ENCODE measurements at places on chromosomes 16 and 17.
A peak's percentile ranks its signal among the peaks of the same experiment; 100 is the strongest.

- no peak for DNase-seq
These were observed 423.3 kb upstream of the MAF start for GRCh38 chr16:80023865-80024264.

DNA sequence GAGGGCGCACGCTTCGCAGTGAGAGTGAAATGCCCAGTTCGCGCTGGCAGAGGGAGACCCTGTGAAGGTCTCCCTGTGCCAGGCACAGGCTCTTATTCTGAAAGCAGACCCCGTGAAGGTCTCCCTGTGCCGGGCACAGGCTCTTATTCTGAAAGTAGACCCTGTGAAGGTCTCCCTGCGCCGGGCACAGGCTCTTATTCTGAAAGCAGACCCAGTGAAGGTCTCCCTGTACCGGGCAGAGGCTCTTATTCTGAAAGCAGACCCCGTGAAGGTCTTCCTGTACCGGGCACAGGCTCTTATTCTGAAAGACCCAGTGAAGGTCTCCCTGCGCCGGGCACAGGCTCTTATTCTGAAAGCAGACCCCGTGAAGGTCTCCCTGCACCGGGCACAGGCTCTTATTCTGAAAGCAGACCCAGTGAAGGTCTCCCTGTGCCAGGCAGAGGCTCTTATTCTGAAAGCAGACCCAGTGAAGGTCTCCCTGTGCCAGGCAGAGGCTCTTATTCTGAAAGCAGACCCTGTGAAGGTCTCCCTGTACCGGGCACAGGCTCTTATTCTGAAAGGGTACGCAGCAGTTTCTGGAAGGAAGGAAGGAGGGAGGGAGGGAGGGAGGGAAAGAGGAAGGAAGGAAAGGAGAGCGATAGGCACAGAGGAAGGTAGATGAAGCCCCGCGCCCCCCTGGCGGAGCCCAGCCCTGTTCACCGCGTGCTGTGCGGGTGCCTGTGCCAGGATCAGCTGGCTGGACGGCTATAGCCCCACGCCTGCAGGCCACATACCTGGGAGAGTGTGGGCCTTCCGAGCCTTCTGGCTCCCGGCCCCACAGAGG lies 55.3 kb downstream of the WDR45B start:
- DNase-seq, result peak; percentile 82

DNA sequence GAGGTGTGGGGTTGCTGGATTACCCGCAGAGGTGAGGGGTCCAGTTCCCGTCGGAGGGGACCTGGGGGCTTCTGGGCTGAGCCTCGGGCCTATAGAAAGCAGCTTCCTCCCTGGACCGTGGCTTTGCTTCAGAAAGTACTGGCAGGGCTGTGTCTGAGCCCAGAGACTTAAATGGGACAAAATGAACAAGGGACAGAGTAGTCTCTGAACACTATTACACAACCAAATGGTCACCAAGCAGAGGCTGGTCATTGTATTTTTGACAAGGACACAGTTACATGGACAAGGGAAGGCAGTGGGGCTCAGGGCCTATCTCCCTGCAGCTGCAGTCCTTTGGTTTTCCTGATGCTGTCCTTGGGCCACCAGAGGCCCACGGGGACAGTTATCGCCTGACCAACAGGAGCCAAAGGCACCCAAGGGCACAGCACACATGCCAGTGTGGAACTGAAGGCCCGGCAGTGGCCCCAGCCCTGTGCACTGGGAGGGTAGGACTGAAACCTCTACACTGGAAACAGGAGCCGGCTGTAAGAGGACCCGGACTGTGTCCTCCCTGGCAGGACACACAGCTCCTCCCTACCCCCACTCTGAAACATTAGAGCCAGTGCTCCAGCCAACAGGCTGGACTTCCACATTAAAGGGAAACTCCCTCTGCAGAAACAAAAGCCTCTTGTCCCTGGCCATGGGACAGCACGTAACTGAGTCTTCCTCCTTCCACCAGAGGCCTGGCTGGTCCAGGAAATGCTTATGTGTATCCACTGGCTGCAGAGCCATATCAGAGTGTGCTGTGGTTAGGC lies 26.0 kb upstream of the ERN1 start:
- peak; percentile 55 for DNase-seq

DNA sequence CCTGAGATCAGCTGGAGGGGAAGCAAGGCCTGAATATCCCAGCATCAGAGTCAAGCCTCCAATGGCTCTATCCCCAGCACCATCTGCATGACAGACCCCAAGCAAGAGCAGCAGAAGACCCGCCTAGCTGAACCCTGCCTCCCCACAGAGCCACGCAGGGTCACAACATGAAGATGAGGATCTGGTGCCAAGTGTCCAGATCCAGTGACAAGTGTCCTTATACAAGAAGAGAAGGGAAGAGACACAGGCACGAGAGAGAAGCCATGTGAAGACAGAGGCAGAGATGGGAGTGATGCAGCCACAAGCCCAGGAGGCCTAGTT lies 28.9 kb downstream of the TNFRSF13B start:
- no peak for DNase-seq

DNA sequence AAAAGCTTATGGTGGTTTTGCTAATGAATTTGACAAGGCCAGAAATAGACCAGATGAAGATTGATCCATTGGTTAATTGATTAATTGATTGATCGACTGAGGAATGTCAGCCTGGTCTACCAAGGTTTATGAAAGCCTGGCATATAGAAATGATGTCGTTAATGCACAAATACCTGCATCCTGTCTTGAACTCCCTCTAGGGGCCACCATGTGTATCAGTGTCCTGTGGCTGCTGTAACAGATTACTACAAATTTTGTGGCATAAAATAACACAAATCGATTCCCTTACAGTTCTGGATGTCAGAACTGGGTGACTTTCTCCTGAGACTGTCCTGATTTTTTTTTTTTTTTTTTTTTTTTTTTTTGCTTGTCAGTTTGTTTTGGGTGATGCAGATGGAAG lies 553.2 kb downstream of the MAF start:
- no peak for DNase-seq

- DNase-seq, result no peak
These were observed 26.8 kb upstream of the SLC5A10 start for GRCh38 chr17:18925187-18925586.

- DNase-seq, result no peak
These were observed 126.8 kb downstream of the CACNG3 start for GRCh38 chr16:24382762-24383407.

GRCh38 chr16:83233153-83233552 lies 574.6 kb upstream of the HSBP1 start:
- DNase-seq, result no peak

- no peak for DNase-seq
These were observed 19.2 kb downstream of the AQP8 start for GRCh38 chr16:25235991-25236390.

GRCh38 chr16:66574531-66574930 lies 4.7 kb upstream of the CMTM2 start:
- DNase-seq, result no peak

GRCh38 chr17:7922845-7923628 lies 6.6 kb downstream of the KCNAB3 start:
- DNase-seq, result peak; percentile 89

GRCh38 chr17:39765175-39765574 lies 27.4 kb downstream of the GRB7 start:
- no peak for DNase-seq

GRCh38 chr16:66260522-66261254 lies 105.8 kb upstream of the CDH5 start:
- DNase-seq, result no peak

- DNase-seq, result no peak
These were observed 70.4 kb downstream of the METRNL start for GRCh38 chr17:83149761-83150251.

DNA sequence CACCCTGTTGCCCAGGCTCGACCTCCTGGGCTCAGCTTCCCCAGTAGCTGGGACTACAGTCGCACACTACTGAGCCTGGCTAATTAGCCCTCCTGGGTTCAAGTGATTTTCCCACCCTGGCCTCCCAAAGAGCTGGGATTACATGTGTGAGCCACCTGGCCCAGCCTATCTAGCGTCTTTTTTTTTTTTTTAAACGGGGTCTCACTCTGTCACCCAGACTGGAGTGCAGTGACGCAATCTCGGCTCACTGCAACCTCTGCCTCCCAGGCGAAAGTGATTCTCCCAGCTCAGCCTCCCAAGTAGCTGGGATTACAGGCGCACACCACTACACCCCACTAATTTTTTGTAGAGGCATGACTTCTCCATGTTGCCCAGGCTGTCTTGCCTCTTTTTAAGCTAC lies 33.3 kb downstream of the GLG1 start:
- DNase-seq, result no peak

DNA sequence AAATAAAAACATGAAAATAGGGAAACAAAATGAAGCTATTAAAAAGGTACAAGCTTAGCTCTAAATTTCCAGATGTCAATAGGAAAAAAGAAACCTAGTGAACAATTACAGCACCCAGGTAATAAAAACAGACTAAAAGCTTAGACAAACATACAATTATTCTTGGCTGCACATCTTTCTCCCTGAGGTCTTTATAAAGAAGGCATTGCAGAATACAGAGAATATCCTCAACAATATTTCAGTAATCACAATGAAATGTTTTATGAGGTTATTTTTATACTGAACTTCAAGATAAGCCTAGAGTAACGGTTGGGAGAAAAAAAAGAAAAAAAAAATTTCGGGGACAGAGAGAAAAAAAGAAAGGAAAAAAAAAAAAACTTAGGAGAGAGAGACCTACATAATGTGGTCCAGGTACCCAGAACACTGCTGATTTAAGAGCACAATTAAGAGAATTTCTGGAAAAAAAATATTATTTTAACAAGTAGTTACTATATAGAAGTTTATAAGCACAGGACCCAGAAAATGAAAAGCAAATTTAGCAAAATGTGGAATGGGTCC lies 26.5 kb downstream of the KANSL1 start:
- DNase-seq, result no peak

DNA sequence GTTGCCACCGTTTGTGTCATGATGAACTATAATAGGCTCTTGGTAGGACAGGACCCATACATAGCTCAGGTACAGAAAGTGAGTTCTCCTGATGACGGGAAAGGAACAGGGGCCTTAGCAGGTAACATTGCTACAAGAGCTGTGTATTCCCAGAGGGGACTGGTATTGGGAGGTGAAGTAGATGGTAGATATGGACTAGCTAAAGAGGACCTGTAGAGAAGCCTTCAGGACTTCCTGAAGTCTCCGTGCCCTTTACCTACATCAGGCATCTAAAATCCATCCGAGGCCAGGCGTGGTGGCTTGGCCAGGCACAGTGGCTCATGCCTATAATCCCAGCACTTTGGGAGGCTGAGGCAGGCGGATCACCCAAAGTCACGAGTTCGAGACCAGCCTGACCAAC lies 12.7 kb upstream of the SMARCD2 start:
- DNase-seq, result no peak

- peak; percentile 87 for DNase-seq
These were observed 4.2 kb upstream of the MXRA7 start for GRCh38 chr17:76714822-76715495.

DNA sequence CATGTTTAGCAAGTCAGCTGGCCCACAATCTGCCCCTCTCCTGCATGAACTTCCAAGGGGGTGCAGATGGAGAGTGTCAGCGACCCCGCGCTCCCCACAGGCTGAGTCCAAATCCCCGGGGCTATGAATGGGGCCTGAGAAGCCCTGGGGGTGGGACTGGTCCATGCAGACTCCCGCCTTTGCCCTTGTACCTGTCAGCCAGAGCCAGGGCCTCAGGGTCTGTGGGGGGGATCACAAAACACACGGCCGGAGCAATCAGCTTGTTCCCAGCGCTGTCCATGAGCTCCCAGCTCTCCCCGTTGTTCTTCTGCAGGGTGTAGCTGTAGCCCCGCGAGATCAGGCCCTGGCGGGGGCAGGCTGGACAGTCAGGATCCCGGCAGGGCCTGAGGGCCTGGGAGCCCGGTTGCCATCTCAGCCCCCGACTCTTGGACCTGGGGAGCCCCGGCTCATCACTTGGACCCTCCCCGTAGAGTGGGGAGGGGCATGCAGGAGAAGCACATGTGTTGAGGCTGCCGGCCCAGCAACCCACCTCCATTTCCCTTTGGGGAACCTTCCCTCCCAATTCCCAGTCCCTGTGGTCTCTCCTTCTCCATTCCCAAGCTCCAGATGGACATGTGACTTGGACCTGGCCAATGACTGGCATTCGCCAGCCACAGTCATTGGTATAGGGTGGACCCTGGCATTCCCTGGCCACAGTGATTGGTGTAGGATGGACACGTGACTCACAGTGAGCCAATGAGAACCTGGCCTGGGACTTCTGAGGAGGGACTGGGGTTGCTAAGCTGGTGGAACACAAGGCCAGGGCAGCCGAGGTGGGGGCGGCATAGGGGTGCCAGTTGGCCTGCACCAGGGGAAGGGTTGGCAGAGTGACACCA lies 42.4 kb downstream of the PPL start:
- no peak for DNase-seq

DNA sequence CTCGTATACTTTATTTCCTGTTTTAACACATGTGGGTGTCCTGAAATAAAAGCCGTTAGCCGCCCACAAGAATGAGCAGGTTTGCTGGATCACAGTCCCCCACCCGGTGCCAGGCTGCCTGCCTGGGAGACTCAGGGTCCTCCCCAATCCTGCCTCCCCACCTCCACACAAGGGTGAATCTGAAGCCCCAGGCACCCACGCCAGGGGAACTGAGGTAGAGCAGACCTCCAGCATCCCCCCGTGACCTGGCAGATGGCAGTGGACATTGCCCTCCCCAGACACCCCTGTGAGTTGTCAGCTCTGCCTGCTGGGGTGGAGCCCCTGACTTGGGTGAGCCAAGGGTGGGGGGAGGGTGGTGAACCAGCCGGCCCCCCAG lies 114.8 kb downstream of the METRNL start:
- DNase-seq, result peak; percentile 11

DNA sequence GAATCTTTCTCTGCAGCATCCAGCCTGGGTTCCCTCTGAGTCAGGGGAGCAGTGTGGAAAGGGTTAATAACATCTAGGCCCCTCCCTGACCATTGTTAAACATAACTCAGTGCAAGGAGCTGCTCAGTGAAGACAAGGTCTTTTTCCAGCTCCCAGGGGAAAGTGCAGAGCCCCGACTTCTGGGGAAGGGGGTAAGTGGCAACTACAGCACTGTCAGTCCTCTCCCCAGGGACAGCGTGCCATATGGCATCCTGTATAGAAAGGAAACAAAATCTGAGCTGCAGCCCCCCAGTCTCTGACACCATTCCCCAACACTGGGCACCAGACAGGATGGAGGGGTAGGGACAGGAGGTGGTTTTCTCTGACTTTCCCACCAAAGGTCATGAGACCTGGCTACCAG lies 7.8 kb downstream of the MRPL27 start:
- DNase-seq, result no peak

- DNase-seq, result peak; percentile 66
These were observed 881 bp downstream of the MLLT6 start for GRCh38 chr17:38705803-38706504.

DNA sequence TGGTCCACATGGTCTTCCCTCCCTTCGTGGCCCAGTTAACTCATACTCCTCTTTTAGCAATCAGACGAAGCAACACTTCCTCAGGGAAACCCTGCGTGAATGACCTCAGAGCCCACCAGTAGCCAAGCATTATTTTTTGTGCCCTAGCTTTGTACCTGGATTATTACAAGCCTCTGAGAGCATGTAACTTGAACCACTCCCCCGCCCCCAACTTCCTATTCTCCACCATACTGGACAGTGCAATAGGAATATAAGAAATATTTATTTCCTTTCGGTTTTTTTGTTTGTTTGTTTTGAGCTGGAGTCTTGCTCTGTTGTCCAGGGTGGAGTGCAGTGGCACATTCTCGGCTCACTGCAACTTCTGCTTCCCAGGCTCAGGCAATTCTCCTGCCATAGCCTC lies 2.9 kb downstream of the CPPED1 start:
- DNase-seq, result no peak
